ENCODE measurements at places on chromosomes 2 and 18. TPM values are rescaled to one million over a fixed set of nuclear protein-coding genes. Genes with fewer than 3 reads are reported as not detected.

DNA sequence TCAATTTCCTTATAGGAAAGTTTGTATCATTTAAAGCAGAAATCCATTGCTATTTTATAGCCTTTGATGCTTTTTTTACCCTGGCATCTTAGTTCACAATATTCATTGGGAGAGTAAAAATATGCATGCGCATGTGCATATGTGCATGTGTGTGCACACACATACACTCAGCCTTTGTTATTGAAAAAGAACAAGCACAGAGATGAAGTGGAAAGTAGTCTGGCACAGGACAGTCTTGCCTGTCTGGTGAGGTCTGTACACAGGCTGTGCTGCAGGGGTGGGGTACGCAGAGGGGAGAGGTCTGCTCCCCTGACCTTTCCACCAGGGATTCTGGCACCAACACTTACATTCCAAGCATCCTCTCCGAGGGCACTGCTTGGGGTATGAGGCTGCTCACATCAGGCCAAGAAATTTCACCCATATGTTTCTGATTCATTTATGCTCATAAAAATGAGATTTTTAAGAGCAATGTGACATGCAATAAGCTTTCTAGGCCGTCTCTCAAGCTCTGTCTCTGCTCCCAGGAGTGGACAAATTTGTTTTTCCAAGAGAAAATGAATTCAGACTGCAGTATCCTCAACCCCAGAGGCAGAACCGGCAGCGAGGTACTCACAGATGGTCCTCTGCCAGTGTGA lies 237.2 kb downstream of the INSIG2 start:
- H3K36me3 ChIP-seq, result no peaks in the 10 kb centered on the region
- no peak for DNase-seq
- peaks cover 3% of the 10 kb centered on the region for H3K27me3 ChIP-seq
- H3K27ac ChIP-seq, result no peak overlapping the region
- no peak overlapping the region for H3K4me3 ChIP-seq

DNA sequence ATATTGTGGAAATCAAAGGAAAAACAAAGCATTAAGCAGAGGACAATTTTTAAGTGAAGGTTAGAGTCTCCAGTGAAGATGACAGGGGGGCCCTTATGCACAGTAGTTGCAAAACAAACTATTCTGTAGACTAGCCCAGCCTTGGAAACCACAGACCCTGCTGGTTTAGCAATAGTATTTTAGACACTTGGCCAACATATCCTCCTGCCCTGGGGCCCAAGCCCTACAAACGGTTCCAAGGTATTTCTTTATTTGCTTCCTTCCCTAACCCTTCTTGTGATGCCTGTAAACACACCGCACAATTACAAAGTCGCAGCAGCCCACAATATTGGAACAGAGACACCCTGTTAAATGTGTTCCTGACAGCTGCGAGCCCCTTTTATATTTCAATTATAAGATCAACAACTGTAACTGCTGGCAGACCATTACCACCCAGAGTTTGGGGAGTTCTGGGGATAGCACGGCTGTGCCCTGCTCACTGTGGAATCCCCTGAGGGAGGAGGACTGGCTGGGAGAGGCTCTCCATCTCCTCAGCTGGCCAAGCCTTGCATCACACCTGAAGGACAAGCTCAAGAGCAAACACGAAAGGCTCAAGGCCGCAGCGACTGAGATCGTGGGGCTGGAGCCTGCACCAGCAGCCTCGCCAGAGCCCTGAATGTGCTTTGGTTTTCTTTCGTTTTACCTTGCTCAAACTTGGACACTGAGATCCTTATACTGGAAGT lies 282.2 kb upstream of the ATP5MC3 start:
- no peak for DNase-seq
- H3K27ac ChIP-seq, result no peak overlapping the region
- peaks cover 4% of the 10 kb centered on the region for H3K27me3 ChIP-seq
- H3K4me1 ChIP-seq, result no peaks in the 10 kb centered on the region
- peaks cover 8% of the 10 kb centered on the region for H3K36me3 ChIP-seq

DNA sequence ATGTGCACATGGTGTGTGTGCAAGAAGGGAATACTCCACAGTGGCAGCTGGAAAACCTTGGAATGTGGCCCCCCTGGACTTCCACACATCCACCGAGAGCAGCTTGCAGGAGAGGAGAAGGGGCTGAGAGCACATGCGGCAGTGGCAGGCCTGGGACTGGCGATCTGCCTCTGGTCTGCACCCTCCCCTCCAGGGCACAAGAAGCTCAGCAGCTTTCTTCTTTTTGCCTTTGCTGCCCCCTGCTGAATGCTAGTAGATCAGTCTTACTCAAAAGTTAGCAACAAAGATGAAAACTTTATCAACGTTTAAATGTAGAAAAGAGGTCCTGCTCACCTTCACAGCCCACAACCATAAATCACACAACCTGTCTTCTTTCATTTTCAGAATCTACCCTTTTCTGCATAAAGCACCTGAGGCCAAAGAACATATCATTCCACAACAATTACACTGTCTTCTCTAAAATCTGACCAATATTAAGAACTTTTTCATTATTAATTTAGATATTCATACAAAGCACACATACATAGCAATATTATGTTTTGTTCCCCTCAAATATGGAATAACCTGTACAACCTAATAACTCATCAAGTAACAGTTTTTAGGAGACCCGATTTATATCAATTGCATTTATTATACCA lies 34.6 kb downstream of the TGFBRAP1 start:
- no peak overlapping the region for H3K27ac ChIP-seq
- H3K27me3 ChIP-seq, result no peaks in the 10 kb centered on the region
- peaks cover 17% of the 10 kb centered on the region for H3K36me3 ChIP-seq
- no peaks in the 10 kb centered on the region for H3K4me1 ChIP-seq
- no peak overlapping the region for H3K4me3 ChIP-seq

GRCh38 chr2:147595200-147595599 lies 249.6 kb upstream of the ACVR2A start:
- no peaks in the 10 kb centered on the region for H3K36me3 ChIP-seq
- no peak overlapping the region for H3K27ac ChIP-seq
- no peak overlapping the region for H3K4me3 ChIP-seq
- H3K4me1 ChIP-seq, result no peaks in the 10 kb centered on the region

- H3K4me3 ChIP-seq, result no peak overlapping the region
- peaks cover 6% of the 10 kb centered on the region for H3K4me1 ChIP-seq
- no peaks in the 10 kb centered on the region for H3K36me3 ChIP-seq
Measured at GRCh38 chr2:32900246-32900973, 46.3 kb upstream of the LTBP1 start.

GRCh38 chr2:145085612-145086011 lies 565.7 kb upstream of the ZEB2 start:
- no peaks in the 10 kb centered on the region for H3K4me1 ChIP-seq
- H3K4me3 ChIP-seq, result no peak overlapping the region
- no peak for DNase-seq
- H3K27me3 ChIP-seq, result no peaks in the 10 kb centered on the region
- H3K36me3 ChIP-seq, result no peaks in the 10 kb centered on the region
- H3K27ac ChIP-seq, result no peak overlapping the region

GRCh38 chr2:65586516-65586915 lies 154.1 kb upstream of the SPRED2 start:
- no peaks in the 10 kb centered on the region for H3K36me3 ChIP-seq
- H3K4me3 ChIP-seq, result no peak overlapping the region
- no peaks in the 10 kb centered on the region for H3K4me1 ChIP-seq
- H3K27ac ChIP-seq, result no peak overlapping the region

GRCh38 chr2:233059797-233060500 lies at the start of gene INPP5D:
TSS of gene INPP5D (plus strand) at chr2:233060342. CDS start at chr2:233060479, 137 bp downstream.
- peak within 1 kb of the TSS; percentile 89 for H3K4me3 ChIP-seq
- peaks cover 6% of the 10 kb centered on the region for H3K36me3 ChIP-seq
- no peak for DNase-seq
- H3K4me1 ChIP-seq, result peaks cover 47% of the 10 kb centered on the region

DNA sequence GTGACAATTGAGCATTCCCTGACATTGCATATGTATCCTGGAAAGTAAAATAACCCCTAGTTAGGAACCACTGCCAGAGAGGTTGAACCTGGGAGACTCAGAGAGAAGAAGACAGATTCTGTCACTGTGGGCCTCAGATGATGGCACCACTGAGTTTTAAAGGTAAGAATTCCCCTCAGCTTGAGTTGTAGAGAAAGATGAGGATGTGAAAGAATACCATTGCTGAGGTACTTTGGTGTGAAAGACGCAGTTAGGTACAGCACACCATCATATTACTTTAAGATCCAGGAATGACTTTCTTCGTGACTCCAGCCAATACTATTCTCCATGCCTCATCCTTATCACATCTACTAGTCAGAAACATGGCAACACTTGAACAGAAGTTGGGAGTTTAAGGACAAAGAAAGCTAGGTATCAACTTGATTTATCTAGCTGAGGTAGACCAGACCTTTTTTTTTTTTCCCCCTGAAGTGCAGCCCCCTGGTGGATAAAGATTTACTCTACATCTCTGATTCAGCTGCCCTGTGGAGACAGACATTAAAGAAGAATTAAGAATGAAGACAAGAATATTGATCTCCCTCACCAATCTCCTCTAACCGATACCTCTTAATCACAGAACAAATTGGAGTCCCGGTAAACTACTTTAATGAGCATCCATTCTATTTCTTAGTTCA lies 630.5 kb upstream of the FANCL start:
- no peak overlapping the region for H3K27ac ChIP-seq
- H3K36me3 ChIP-seq, result no peaks in the 10 kb centered on the region
- H3K4me3 ChIP-seq, result no peak overlapping the region
- H3K27me3 ChIP-seq, result no peaks in the 10 kb centered on the region
- no peaks in the 10 kb centered on the region for H3K4me1 ChIP-seq
- no peak for DNase-seq

- H3K4me1 ChIP-seq, result peaks cover 7% of the 10 kb centered on the region
- no peak overlapping the region for H3K27ac ChIP-seq
- no peaks in the 10 kb centered on the region for H3K27me3 ChIP-seq
- no peaks in the 10 kb centered on the region for H3K36me3 ChIP-seq
Measured at GRCh38 chr2:56086336-56086735, 97.5 kb upstream of the CCDC85A start.

GRCh38 chr2:215880970-215881369 lies 132.4 kb downstream of the MREG start:
- no peak for DNase-seq
- no peak overlapping the region for H3K27ac ChIP-seq
- no peaks in the 10 kb centered on the region for H3K27me3 ChIP-seq
- no peak overlapping the region for H3K4me3 ChIP-seq

- DNase-seq, result no peak
- peaks cover 6% of the 10 kb centered on the region for H3K27me3 ChIP-seq
- peaks cover 22% of the 10 kb centered on the region for H3K4me1 ChIP-seq
- H3K27ac ChIP-seq, result no peak overlapping the region
- no peak overlapping the region for H3K4me3 ChIP-seq
Measured at GRCh38 chr2:120302301-120302700, 43.6 kb upstream of the INHBB start.

DNA sequence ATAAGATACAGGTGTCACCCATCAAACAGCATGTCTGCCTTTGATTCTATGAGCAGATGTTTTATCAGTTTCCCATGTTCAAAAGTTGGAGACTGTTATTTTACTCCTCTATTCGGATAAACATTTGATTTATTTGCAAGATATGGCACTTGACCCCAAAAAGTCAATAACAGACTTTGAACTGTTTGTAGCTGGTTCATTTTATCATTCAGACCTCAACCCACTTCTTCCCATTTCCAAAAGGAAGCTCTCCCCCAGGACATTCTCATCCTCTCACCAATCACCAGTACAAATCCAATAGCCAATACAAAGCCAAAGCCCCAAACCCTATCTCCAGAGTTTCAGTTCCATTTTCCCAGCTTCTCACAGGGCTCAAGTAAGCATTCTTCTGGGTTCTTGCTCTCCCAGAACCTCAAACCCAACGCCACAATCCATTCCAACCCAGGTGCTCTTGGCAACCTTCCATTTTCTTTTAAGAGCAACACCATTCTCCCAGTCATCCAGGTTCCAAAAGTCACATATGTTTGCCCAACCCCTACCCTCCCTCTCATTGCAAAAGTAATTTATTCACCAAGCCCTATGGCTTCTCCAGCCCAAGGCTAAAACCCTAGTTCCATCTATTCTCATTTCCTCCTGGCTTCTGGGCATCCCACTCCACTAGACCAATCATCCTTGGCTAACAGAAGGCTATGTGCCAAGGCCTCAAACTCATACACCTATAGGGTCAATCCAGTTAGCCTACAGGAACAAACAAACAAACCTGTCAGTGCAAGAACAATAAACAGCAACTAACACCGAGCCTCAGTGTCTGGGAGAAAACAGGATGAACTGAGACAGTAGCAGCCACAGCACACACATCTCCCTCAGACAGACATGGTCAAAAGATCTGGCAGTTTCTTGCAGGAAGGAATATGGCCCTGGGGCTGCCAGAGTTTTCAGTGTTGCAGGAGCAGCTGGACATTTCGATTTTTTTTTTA lies 9.2 kb downstream of the ACVR1 start:
- peaks cover 20% of the 10 kb centered on the region for H3K4me1 ChIP-seq
- no peak for DNase-seq
- H3K4me3 ChIP-seq, result no peak overlapping the region
- no peaks in the 10 kb centered on the region for H3K36me3 ChIP-seq
- no peaks in the 10 kb centered on the region for H3K27me3 ChIP-seq

GRCh38 chr2:181104512-181105115 lies 124.2 kb downstream of the UBE2E3 start:
- no peaks in the 10 kb centered on the region for H3K36me3 ChIP-seq
- H3K27me3 ChIP-seq, result no peaks in the 10 kb centered on the region
- no peak overlapping the region for H3K27ac ChIP-seq
- peak; percentile 15 for DNase-seq

DNA sequence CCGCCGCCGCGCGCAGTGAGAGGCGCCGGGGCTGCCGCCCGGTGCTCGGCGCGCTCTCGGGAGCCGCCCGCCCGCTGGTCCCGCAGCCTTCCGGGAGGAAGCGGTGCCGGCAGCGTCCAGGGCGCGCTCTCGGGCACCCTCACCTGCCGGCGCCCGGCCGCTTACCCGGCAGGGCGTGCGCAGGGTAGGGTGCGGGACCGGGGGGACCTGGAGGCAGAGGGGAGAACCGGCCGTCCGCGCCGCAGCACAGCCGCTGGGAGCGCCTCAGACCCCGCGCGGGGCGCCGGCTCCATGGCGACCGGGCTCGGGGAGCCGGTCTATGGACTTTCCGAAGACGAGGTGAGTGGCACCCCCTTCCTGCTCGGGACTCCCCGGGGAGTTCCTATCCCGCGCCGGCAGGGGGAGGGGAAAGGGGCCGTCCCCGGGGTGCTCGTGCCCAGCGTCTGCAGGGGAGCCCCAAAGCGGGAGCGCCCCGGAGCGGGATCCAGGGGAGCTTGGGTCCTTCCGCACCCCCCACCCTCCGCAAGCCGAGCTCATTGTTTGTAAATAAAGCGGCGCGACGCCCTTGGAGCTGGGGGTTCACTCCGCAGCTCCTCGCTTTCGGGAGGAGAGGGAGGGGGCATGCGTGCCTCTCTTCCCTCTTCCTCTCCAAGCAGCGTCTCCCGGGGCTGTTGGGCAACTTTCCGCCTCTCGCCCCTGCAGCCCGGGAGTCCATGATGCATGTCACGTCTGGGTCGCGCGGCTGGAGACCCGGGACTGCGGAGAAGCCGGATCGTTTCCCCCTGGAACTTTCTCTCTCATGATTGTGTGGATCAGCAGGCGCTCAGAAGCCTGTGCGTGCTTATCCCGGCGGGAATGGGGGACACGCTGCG lies 580 bp downstream of the NEDD4L start:
- H3K4me1 ChIP-seq, result peaks cover 16% of the 10 kb centered on the region
- no peaks in the 10 kb centered on the region for H3K36me3 ChIP-seq
- peak overlapping the region; percentile 44 for H3K27ac ChIP-seq
- peak overlapping the region; percentile 96 for H3K4me3 ChIP-seq
- peak; percentile 57 for DNase-seq

Gene CDH19
- total RNA-seq, result not detected

Gene STK16
- 29.5 TPM for total RNA-seq

Gene DCDC2C
- not detected for total RNA-seq

Gene SYT4
- total RNA-seq, result 0.26 TPM

Data from endothelial cell (in vitro differentiated cells).